CD4-positive, alpha-beta T cell treated with Interleukin-17A for 4 hours (primary cell): ENCODE measurements at places on chromosomes 13 and 19.

DNA sequence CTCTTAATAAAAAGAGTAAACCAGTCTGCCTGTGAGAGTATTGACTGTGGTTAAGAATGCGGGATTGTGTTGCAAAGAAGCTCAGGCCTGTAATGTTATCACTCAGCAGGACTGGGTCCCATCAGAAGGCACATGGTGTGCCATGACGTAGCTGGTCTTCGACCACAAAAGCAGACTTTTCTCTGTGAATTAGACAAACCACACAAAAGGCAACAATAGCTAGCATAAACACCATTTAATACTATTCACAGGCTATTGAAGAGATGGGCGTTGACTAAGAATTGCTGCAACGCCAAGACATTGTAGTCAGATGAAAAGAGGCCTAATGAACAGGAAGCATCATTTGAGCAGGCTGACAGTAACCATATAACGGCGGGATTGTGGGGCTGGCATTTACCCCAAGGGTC, 235.6 kb upstream of the SOX21 start:
- DNase-seq = no peak

DNA sequence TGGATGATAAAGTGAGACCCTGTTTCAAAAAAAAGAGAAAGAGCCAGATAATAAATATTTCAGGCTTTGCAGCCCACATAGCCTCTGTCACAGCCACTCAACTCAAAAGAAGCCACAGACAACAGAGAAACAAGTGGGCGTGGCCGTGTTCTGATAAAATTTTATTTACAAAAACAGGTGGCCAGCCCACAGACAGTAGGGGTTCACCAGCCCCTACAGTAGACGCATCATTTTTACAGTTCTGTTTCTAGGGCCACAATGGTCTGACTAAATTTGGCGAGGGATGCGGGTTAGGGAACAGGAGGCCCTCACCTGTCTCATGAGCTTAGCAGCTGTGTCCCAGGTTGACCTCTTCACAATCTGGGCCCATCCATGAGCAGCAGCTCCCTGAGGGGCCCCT, 59.5 kb downstream of the ARHGEF18 start:
- no peak for DNase-seq

DNA sequence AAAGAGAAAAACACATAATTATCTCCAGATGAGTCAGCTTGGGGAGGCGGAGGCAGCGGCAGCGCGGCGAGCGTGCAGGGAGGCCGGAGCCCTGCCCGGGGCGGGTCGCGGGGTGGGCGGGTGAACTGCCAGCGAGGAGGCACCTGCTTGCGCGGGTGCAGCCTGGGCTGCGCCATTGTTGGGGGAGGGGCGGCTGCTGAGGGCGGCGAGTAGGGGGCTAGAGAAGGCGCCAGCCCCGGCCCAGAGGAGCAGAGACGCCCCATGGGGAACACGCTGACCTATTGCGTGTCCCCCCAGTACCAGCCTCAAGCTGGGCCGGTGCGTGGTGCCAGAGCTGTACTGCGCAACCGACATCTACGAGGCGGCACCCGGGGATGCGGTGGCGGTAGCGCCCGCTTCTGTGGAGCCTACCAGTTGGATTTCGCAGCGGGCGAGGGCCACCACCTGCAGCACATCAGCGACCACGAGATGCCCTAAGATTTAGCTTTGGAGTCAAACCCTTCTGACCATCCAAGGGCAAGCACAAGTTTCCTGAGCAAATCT, 16.7 kb downstream of the ZNF100 start:
- no peak for DNase-seq

- DNase-seq = no peak
These were observed 9.0 kb downstream of the DNASE2 start for GRCh38 chr19:12872255-12872654.

DNA sequence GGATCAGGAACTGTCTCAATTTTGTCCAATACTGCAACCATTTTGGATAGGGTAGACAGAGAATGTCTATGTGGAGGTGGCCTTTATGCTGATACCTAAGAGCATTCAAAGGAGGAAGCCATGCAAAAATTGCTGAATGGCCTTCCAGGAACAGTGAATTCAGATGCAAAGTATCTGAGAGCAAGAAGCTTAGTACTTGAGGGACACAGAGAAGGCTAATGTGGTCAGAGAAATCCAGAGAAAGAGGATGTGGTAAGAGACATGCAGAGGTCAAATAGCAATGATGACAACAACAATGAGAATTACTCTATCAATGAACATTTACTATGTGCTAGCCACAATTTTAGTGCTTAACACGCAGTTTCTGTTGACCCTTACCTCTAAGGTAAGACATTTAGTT, 785.6 kb upstream of the KLHL1 start:
- no peak for DNase-seq

DNA sequence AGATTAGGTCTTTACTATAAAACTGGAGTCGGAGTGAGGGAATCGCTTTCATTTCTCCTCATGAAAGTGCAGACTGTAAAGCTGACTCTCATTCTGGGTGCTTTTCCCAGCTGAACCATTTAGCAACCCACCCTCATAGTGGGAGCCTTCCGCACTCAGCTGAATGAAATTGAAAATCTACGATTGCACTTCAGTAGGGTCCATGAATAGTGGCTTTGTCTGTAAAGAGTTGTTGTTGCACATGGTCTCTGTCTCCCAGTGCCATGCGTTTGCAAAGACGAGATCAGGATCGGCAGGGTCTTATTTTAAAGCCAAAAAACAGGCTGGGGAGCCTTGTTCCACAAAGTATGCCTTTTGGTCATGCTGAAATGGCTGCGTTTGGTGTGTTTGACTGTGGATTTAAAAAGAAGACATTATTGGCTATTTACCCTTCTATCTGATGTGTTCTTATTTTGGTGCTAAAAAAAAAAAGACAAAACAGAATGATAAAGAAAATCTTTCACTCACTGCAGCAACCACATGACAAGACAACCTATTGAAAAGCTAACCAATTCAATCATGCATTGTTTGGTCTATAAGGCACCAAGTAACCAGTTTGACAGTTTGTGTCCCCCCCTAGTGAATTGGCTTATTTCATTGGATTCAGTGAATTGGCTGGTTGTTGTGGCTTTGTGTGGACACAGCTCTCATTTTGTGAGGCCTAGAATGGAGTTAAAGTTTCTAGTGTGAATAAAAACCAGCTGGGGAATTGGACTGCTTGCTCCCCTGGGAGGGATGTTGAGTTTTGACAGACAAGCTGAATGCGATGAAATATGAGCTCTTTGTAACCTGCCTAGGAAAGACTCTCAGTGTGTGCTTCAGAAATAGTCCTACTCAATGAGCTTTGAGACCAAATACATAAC, 65.6 kb downstream of the ARHGAP35 start:
- no peak for DNase-seq

GRCh38 chr13:49791711-49792549, 552 bp downstream of the KPNA3 start:
- peak; percentile 56 for DNase-seq

GRCh38 chr13:27401210-27401609, 23.2 kb upstream of the GTF3A start:
- no peak for DNase-seq

- no peak for DNase-seq
These were observed 84.6 kb downstream of the NALCN start for GRCh38 chr13:101331731-101332130.

GRCh38 chr13:19362946-19363510, 181.4 kb upstream of the TUBA3C start:
- no peak for DNase-seq

DNA sequence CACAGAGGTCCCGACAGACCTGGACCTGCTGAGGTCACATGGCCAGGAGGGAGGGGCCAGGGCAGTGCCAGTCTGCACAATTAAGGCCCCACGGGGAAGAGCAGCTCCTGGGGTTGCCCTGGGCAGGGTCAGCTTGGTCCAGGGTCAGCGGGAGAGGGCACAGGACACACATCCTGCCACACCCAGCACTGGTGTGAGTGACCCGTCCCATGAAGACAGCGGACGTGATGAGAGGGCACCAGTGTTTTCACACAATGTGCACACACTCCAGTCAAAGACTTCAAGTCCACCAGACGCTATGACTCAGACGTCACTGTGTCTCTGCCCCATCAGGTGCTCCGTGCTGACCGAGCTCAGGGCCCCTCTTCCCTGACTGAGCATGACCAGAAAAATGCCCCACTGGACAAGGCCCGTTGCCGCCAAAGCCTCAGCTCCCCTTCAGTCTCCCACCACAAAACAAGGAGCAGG, 4.2 kb downstream of the TMEM259 start:
- no peak for DNase-seq

DNA sequence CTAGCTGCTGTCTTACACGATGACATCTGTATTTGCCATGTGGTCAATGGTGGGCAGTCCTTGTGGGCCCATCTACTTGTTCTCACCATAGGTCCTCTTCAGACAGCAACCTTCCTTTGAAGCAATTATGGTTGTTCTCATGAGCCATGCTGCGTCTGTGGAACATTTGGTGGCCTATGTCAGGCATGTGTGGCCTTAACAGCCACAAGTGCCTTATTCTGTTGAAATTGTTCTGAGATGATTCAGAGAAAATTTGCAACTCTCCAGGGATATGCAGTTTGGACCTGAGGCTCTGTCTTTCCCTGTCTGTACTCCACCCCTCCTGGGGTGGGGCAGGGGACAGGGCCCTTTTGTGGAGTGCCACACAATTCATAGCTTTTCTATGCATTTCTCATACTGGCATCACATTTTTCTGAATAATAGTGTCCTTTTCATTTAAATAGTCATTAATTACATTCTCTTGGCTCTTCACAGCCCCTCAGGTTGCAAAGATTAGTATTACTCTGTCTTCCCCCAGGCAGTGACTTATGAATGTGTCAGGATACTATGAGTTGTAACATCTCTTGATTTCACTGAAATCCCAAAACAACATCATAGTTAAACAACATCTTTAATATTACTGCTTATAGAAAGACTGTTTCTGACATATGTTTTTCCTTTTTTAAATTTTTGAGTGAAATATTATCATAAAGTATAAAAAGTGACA, 102.1 kb downstream of the ITGBL1 start:
- no peak for DNase-seq

GRCh38 chr19:1668486-1669270, 16.3 kb upstream of the TCF3 start:
- no peak for DNase-seq

DNA sequence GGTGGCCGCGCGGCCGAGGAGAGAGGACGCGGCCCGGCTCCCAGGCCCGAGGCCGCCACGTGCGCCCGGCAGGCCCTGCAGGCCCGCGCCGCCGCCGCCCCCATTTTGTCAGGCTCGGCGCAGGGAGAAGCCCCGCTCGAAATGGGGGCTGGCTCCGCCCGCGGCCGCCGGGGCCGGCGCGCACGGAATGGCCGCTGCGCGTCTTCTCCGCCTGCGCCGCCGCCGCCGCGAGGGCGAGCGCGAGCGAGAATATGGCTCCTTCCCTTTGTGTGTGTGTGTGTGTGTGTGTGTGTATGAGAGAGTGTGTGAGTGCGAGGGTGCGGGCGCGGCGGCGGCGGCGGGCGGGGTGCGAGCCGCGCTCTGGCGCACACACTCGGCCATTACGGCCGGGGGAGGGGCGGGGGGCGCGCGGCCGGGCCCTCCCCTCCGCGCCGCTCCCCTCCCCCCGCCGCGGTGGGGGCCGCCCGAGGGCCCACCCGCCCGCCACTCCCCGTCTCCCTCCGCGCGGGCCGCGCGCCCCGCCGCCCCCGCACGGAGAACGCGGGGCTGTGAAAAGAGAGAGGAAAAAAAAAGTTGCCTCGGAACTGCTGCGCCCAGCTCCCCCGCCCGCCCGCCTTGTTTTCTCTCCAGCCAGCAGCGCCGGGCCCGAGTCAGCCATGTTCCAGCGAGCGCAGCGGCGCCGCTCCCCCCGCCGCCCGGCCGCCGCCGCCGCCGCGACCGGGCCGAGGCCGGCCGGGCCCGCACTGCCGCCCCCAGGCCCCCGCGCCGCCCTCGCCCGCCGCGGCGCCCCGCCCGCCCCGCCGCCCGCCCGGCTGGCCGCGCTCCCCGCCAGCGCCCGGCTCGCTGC, 1.0 kb downstream of the HMGB1 start:
- DNase-seq = peak; percentile 82

DNA sequence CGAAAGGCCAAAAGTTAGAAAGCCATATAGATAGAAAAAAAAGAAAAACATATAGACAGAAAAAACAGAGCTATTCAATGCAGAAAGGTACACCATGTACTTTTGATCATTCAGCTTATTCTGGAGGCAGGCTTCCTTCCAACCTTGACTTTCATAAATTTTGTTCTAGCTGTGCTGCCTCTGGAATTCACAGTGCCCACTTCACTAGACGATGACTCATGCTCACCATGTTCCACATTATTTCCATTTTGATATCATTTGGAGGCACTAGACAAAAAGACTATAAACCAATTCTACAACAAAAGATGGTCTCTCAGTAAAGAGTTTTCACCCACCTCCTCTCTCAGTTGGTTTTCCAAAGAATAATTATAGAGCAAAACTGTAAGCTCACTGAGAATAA, 229.0 kb upstream of the IPO5 start:
- DNase-seq = no peak

- no peak for DNase-seq
These were observed 106.7 kb downstream of the RAP2A start for GRCh38 chr13:97540696-97541095.

DNA sequence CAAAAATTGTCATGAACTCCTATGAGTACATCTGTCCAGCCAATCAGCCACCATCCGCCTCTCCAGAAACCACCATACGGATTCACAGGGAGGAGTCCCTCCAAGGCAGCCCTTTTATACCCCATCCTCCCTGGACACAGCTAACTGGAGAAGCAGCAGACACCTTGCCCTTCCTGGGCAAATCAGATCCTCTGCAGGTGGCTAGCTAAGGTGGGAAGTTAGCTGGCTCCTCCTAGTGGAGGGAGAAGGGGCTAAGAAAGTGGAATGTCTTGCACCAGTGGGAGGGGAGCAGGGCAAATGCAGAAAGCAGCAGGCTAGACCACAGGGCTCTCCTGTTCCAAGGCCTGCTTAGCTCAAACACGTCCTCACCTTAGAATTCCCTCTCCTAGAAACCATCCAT, 46.2 kb upstream of the UQCRFS1 start:
- DNase-seq = no peak

- no peak for DNase-seq
These were observed 3.3 kb downstream of the NEK5 start for GRCh38 chr13:52125547-52125946.

DNA sequence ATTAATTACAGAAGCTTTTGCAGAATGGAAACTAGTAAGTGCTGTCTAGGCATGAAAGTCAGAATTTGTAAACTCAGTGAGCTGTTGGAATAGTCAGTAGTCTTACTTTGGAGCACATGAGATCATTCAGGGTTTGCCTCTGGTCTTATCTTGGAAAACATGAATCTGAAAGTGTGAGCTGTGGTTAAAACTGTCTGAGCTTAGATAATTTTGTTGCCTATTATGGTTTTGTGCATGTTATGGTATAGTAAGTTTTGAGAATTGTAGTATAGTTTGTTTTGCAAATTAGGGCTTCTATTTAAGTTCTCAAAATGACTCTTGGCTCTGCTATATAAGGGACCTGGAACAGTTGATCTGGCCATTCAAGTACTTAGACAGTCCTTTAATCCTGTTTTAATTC, 53.7 kb upstream of the TRPC4 start:
- DNase-seq = no peak

GRCh38 chr13:48505597-48506091, 27.2 kb downstream of the RCBTB2 start:
- DNase-seq = peak; percentile 72

DNA sequence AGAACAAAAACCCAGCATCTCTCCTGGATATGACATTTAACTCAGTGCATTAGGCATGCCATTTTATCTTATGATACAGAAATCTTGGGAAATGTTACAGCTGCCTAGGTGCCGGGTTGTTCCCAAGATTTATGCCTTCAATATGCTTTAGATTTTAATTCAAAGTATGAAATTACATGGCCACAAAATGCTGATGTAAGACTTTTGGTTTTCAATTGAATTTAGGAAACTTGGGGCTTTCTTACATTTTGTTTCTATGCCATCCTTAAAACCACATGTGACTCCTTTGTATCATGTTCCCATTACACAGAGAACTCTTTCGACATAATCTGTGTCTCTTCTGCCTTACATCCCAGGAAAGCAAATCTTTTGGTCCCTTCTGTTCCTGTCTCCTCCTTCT, 83.9 kb downstream of the CCNA1 start:
- DNase-seq = no peak
